ENCODE measurements at places on chromosomes 7 and 10.

DNA sequence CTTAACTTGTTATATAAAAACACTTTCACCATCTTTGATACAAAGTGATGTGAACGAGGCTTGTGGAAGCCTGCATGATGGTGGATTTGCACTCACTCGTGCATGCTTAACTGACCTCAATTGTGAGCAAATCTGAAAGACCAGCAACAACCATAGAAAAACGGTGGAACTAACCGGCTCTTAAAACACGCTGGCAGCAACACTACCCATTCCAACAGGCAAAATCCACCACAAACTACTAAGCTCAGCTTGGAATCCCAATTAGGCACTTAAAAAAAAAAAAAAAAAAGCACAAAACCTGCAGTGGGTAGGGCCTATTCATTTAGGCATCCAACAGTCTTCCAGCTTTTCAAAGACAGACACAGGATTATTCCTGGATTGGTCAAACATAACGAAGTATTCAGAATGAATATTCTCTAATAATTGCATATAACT is 1.8 kb downstream of the GDI2 start:
- no peak for DNase-seq

DNA sequence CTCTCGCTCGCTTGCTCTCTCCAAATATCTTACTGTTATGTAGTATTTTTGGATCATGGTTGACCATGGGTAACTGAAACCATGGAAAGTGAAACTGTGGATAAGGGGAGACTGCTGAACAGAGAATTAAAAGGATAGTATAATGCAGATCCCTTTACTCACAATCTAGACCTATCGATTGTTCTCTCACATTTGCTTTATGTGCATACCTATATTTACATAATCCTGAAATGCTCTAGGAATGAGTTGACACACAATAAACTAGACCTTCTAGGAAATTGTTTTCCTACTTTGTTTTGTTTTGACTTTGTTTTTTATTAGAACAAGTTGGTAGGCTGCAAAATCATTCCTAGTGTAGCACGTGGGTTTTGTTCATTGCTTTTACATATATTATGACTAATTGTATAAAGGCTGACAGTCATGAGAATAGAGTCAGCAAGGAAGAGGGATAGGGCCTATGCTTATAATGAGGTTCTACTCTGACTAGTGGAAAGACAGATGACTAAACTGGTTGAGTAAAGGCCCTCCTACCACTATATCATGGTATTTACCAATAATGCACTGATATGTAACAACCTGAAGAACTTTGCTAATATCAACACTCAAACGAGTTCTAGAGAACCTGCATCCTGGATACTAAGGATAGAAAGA is 175.3 kb upstream of the TARP start:
- DNase-seq: no peak

GRCh38 chr7:90817151-90817550 is 221.0 kb downstream of the CDK14 start:
- no peak for DNase-seq

- DNase-seq: no peak
Measured at GRCh38 chr7:81064426-81064825, 145.6 kb upstream of the SEMA3C start.

DNA sequence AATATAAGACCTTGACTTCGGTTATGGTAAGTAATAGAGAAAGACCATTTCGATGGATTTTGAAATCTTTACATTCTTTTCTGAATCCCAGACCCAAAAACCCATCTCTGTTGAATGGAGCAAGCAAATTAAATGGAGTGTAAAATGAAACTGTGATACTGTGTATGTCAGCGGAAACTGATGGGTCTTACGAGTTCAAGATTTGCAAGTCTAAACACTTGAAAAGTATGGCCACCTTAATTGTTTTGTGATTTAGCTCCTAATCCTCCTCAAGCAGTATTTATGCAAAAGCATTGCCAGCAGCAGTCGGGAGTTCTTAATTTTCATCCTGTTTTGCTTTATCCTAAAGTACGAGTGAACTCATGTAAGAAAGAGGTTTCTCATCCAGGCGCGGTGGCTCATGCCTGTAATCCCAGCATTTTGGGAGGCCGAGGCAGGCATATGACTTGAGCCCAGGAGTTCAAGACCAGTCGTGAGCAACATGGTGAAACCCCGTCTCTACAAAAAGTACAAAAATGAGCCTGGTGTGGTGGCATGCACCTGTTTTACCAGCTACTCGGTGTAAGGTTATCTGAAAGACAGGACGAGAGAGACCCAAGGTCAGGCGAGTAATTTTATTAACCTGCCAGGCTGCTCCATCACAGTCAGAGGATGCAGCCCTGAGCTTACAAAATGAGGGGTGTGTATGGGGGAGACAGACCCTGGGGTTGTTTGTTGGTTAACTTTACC is 5.8 kb upstream of the DHTKD1 start:
- DNase-seq: no peak

- DNase-seq: no peak
Measured at GRCh38 chr10:98331885-98332284, 63.9 kb upstream of the LOXL4 start.
